Activated CD4-positive, CD25-positive, alpha-beta regulatory T cell treated with anti-CD3 and anti-CD28 coated beads, Interleukin-2, amount 50 U/mL, for 16 hours (primary cell): ENCODE measurements at places on chromosomes 7 and 10.

- DNase-seq: no peak
Measured at GRCh38 chr7:70563960-70564359, 568.0 kb upstream of the GALNT17 start.

- DNase-seq: no peak
Measured at GRCh38 chr7:69177461-69177861, 420.8 kb upstream of the AUTS2 start.

DNA sequence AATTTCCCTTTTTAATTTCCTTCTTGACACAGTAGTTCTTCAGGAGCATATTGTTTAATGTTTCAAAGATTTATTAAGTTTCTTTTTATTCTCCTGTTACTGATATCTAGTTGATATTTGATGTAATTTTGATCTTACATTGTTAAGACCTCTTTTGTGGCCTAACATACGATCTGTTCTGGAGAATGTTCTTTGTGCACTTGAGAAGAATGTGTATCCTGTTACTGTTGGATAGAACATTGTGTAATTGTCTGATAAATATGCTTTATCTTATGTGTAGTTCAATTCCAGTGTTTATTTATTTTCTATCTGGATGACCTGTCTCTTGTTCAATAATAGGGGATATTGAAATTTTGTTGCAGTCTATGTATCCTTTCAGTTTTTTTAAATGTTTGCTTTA, 106.7 kb downstream of the ITGB1 start:
- no peak for DNase-seq

- DNase-seq: no peak
Measured at GRCh38 chr10:133309720-133310398, 1.1 kb downstream of the ZNF511 start.

GRCh38 chr10:124717911-124718741, 26.1 kb downstream of the FAM53B start:
- peak; percentile 68 for DNase-seq

DNA sequence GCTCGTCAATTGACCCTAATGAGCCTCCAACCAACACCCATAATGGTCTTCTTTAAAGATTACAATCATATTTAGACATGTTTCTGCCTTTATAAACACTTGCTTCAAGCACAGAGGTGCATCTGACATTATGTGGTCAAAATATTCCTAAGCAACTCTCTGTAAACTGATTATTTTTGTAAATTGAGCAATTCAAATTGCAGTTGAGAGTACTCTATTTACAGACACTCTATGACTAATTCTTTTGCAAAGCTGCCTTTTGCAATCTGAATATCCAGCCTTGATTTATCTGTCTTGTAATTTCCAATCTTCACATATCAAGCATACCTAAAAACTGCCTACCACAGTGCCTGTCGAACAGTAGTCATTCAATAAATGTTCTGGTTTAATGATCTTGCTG, 112.0 kb downstream of the PDE1C start:
- no peak for DNase-seq

DNA sequence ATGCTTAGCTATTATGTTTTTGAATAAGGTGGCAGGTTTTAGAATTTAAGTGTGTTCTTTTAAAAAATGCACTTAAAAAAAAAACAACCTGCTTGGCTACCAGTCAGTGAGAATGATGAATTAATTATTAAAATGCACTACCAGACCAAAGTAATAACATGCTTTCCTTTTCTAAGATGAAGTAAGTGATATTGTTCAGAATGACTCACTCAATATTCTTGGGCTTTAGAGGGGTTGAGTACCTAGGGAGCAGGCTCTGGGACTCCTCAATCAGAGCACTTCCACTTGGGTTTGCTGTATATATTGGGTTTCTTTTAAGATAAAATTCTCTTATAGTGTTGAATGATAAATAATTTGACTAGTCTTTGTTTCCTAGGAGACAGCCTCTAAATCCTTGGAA, 8.6 kb downstream of the STAM start:
- DNase-seq: no peak

GRCh38 chr10:119450606-119451299, 91.8 kb downstream of the RGS10 start:
- DNase-seq: no peak

- no peak for DNase-seq
Measured at GRCh38 chr10:129952378-129953118, 11.5 kb downstream of the EBF3 start.

- DNase-seq: no peak
Measured at GRCh38 chr10:13349463-13350274, 1.6 kb upstream of the SEPHS1 start.

GRCh38 chr10:86678999-86679792, 10.9 kb downstream of the LDB3 start:
- DNase-seq: no peak

GRCh38 chr10:113788604-113789083, 37.2 kb downstream of the PLEKHS1 start:
- no peak for DNase-seq

DNA sequence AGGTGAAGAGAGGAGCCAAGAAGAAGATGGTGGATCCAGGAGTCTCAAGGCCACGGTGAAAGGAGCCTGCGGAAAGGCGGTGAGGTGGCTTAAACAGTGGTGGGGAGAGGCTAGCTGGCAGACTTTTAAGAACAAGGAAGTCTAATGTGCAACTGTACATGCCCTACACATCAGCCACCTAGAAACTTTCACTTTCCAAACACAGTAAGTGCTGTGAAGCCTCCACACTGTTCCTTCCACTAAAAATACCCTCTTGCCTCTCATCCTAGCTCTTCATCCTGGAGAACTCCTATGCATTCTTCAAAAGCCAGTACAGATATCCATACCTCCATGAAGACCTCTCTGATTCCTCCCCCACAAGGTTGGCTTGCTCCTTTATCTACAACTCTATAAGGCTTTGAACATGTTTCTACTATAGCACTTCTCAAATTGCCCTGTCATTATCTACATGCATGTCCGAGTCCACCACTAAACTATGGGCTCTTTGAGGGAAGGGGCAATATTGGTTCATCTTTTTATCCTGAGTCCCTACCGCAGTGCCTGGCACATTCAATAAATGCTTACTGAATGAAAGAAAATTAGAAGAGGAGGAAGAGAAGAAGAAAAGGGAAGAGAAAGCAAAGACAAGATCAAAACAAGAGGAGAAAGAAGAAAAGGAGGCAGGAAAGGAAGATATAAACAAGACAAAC, 54.2 kb downstream of the DNAJC12 start:
- DNase-seq: no peak

DNA sequence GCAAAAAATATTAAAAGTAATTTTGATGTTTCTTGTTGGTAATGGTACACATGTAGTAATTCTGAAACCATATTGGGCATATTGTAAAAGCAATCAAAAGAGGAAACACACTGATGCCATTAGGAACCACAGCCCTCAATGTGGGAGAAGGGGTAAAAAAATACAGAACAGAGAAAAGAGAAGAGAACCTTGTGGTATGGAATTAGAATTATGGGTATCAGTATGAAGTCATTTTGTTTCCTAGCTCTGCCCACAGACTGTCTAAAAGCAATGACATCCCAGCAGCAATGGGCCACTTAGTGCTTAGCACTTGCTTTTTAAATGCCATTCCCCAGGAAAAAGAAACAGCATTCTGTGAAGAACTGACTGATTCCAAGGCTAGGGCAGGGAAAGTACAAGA, 61.5 kb downstream of the CPVL start:
- no peak for DNase-seq

DNA sequence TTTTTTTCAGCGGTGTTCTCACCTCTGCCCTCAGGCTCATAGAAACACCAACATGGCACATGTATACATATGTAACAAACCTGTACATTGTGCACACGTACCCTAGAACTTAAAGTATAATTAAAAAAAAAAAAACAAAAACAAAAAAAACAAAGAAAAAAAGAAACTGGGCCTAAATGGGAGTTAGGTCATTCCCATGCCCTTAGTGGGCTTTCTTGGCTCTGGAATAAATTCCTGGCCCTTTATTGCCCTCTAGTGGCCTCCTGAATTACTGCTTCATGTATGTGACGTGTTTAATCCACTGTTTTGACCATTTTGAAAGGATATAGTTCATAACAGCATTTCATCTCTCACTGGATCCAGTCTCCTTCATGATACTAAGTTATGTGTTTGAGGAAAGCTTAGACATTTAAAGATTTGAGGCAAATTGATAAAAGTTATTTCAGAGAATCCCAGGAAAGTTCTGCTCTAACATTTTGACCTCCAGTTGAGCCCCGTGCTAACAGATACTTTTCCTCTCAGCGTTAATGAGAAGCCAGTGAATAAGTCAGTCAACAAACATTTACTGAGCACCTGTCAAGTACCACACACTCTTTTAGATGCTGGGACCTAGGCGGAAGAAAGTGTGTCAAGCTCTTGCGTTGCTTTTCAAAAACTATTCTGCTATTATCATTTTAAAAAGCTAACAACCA, 54.7 kb upstream of the SYPL1 start:
- no peak for DNase-seq

- no peak for DNase-seq
Measured at GRCh38 chr7:106563466-106564150, 97.3 kb downstream of the CCDC71L start.

- no peak for DNase-seq
Measured at GRCh38 chr7:112416127-112416526, 34.1 kb upstream of the IFRD1 start.

DNA sequence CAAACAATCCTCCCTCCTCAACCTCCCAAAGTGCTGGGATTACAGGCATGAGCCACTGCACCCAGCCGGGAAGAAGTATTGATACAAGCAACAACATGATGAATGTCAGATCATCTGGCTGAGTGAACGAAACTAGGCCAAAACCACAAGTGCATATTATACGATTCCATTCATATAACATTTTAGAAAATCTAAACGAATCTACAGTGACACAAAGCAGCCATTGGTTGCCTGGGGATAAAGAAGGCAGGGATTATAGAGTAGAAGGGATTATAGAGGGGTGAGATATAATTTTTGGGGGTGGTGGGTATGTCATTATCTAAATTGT, 11.5 kb upstream of the RHBDD2 start:
- DNase-seq: no peak

- DNase-seq: no peak
Measured at GRCh38 chr7:49344556-49344955, 420.2 kb downstream of the CDC14C start.

GRCh38 chr10:7234109-7234508, 176.7 kb downstream of the SFMBT2 start:
- DNase-seq: no peak

DNA sequence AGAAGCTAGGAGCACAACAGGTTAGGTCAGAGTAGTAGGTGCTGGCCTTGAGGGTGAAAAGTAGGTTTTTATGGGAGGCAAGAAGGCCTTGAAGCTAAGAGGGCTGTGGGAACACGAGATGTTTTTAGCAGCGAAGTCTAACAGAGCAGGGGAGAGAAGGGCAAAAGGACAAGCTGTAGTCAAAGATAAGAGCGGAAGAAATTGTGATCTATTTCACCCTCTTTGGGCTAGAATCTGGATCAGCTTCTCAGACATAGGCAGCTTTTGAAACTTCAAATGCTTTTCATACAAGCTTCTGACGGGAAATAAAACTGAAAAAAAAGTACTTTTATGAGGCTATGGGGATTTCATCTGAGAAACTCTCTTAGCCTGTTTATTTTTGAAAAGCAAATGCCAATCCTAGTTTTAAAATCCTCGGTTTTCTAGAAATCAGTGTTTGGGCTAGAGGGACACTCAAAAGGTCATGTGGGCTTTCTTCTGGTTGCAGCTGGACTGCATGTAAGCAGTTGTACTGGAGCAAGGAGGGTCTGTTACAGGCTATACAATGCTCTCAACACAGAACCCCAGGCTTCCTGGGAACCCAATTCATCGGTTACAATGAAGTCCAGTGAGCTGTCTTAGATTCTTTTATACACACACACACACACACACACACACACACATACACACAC, 83.6 kb downstream of the RNF216 start:
- DNase-seq: no peak

DNA sequence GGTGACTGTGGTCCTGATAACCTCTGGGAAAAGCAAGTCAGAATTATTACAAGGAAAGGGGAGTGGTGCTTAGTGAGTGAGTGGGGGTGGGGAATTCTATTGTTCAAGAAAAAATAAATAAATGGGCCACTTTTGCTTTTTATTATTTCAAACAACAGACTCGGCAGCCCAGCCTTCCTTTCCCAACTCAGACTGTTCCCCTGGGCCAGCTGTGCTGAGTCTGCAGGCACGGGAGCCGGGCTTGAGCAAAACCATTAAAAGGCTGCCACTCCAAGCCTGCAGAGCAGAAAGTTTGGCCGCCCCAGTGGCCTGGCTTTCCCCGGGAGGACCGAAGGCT, 90.0 kb downstream of the PLXNA4 start:
- DNase-seq: no peak

- no peak for DNase-seq
Measured at GRCh38 chr7:15684871-15685270, 1.6 kb downstream of the MEOX2 start.

GRCh38 chr10:4250587-4250887, 465.5 kb upstream of the KLF6 start:
- DNase-seq: no peak

- DNase-seq: no peak
Measured at GRCh38 chr7:129574487-129574886, 37.0 kb upstream of the NRF1 start.

- DNase-seq: no peak
Measured at GRCh38 chr10:5947471-5948207, 29.7 kb downstream of the IL15RA start.

DNA sequence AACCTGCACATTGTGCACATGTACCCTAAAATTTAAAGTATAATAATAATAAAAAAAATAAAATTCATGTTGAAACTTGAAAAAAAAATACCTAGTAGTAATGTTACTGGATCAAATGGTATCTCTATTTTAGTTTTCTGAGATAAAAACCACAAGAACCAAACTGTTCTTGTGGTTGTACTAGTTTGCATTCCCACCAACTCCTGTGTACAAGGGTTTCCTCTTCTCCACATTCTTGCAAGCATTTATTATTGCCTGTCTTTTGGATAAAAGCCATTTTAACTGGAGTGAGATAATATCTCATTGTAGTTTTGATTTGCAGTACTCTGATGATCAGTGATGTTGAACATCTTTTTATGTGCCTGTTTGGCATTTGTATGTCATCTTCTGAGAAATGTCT, 177.7 kb downstream of the KIF20B start:
- no peak for DNase-seq

DNA sequence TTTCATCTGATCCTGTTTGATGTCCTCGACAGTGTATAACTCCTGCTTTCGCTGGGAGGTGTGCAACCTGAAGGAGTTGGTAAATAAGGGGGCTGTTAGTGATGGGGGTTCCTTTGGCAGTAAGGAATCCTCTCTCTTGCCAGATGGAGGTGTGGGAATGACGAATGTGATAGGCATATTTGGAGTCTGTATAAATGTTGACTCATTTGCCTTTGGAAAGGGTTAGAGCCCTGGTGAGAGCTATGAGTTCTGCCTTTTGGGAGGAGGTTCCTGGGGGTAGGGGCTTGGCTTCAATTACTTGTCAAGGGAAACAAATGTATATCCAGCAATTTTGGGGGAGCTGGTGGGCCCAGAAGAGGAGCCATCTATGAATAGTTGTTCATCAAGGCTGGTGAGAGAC, 11.4 kb upstream of the CHST3 start:
- no peak for DNase-seq

- no peak for DNase-seq
Measured at GRCh38 chr10:15361131-15361530, 10.0 kb downstream of the FAM171A1 start.
